ENCODE measurements at places on chromosomes 1 and 21. TPM values are rescaled to one million over a fixed set of nuclear protein-coding genes. Genes with fewer than 3 reads are reported as not detected.

DNA sequence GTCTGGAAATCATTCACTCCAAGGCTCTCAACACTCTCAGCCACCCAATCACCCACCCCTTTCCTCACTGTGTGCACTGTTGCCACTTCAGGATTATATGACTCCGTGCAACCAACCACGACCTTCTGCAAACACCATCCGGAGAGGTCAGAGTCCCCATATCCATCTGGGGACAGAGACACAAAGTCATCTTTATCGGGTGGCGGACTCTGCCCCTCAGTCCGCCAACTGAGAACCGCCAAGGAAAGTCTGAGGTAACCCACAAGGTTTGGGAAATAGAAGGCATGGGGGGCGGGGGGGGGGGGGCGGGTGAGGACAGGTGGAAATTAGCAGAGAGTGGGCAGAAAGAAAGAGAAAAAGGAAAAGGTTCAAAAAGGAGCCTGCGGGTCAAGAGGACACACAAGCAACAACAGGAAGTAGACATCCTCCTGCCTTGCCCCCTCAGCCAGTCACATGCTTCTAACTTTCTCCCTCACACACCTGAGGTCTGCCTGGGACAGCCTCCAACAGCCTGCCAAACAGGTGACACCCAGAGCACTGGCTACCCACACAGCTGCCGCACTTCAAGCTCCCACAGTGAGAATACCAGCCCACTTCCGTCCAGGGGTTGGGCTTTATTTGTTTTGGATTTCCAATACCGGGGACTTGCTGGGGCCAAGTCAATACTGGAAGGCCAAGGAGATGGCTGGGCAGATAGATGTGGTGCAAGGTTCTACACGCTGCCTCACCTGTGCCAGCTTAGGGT is 58.1 kb downstream of the SSBP3 start:
- H3K27ac ChIP-seq: peak overlapping the region; percentile 82
- no peaks in the 10 kb centered on the region for H3K36me3 ChIP-seq
- no peak overlapping the region for H3K4me3 ChIP-seq
- H3K4me1 ChIP-seq: peaks cover 87% of the 10 kb centered on the region

GRCh38 chr1:3494321-3495308 is 40.1 kb downstream of the ARHGEF16 start:
- H3K27ac ChIP-seq: no peak overlapping the region
- peaks cover 14% of the 10 kb centered on the region for H3K4me1 ChIP-seq
- no peak overlapping the region for H3K4me3 ChIP-seq
- no peaks in the 10 kb centered on the region for H3K27me3 ChIP-seq
- no peak for DNase-seq

DNA sequence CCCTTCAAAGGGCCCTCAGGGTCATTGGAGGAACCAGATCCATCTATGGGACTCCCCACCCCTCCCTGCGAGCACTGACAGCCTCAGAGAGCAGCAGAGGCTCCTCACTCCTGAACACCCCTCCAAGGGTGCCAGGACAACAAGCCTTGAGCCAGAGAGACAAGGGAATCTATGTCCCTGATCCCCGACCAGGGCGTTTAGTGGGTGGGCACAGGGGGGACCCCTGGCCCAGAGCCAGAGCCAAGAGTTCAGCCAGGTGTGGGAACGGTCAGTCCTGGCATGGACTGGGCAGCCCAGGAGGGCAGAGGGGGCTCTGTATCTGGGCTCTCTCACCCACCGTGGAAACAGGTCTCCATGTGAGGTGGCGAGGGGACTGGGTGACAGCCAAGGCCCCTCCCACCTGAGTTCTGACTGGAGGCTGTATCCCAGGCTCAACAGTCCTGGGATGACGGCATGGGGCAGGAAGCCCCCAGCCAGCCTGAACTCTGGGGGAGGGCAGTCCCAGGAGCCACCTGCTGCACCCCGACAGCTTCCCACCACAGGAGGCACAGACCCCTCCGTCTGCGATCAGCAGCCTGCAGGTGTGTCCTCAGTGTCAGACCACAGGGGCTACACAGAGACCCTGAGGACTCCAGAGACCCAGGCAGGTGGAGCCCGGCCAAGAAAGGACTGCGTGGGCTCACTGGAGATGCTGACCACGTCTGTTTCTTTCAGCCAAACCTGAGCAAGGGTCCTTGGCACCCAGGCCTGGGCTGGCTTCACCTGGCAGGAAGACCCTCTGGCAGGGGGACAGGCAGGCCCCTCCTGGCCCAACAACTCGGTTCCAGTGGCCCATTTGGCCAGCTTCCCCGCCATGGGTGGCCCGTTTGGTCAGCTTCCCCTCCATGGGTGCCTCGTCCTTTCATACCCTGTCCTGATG is 11.2 kb upstream of the SRARP start:
- no peaks in the 10 kb centered on the region for H3K36me3 ChIP-seq
- no peak overlapping the region for H3K4me3 ChIP-seq
- no peaks in the 10 kb centered on the region for H3K27me3 ChIP-seq
- no peaks in the 10 kb centered on the region for H3K4me1 ChIP-seq
- H3K27ac ChIP-seq: no peak overlapping the region
- DNase-seq: no peak

DNA sequence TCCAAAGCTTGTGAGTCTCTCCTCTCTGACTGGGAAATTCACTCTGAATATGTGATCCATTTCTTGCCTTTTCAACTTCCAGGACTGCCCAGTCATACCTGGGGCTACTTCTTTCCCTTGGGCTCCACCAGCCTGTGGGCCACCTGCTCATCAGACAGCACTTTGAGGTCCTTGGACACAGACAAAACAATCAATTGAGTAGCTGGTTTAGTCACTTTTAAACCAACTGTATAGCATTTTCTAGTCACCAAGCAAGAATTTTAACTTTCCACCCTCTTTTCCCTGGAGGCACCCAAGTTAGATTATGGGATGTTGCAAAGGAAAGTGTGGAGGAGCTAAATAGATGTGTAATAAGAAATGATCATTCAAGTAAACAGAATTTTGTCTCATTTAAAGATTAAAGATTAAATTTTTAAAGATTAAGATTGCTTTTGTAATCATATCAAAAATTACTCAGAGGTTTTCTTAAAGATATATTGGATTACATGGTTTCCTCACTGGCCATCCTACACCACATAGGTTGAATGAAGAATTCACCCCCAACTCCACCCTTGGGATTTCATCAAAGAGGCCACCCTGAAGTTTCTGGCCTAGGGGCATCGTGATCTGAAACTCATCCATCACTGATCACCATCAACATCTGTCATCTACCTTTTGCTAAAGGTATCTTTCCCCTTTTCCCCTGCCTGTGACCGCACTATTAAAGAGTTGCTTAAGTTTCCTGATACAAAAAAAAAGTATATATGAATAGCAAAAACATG is 219.2 kb upstream of the NR5A2 start:
- H3K36me3 ChIP-seq: no peaks in the 10 kb centered on the region
- H3K4me1 ChIP-seq: no peaks in the 10 kb centered on the region
- H3K27me3 ChIP-seq: no peaks in the 10 kb centered on the region
- DNase-seq: no peak
- H3K27ac ChIP-seq: no peak overlapping the region
- no peak overlapping the region for H3K4me3 ChIP-seq

DNA sequence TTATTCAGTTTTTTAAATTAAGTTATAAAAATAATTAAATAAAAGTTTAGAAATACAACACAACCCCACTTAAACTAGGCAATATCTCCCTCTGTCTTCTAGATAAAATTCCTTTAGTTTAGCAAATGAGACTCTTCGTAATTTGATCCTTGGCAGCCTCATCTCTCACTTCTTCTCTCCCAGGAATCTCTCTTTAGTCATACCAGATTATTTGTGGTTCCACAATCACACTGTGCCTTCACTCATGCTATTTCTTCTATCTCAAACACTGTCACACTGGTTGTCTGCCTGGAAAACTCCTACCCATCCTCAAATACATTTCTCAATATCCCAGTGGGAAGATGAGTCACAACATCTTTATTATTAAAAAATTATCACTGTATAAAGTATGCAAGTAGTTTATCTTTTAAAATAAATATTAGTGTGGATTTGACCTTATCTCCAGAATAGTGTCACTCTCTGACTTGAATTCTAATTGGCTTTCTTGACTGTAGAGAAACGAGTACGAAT is 195.5 kb downstream of the KCNH1 start:
- no peaks in the 10 kb centered on the region for H3K36me3 ChIP-seq
- H3K27ac ChIP-seq: no peak overlapping the region
- H3K4me3 ChIP-seq: no peak overlapping the region
- no peak for DNase-seq

DNA sequence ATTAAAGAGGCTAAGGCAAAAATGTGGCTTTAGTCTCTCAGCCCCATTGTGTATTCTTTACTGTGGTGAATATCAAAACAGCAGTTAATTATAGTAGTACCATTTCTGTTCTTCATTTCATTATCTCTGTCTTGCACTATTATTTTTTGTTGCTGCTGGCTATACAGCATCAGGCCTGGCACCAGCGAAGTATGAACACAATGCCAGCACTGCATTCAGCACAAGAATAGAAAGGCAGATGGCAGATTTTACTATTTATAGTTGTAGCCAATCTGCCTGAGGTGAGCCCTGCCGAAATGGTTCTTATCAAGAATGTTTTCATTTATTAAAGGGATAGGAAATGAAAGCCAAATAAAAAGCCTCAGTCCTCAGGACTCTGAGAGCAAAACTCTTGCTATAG is 72.1 kb downstream of the GPR52 start:
- H3K27ac ChIP-seq: no peak overlapping the region
- no peak overlapping the region for H3K4me3 ChIP-seq
- no peaks in the 10 kb centered on the region for H3K4me1 ChIP-seq
- no peaks in the 10 kb centered on the region for H3K36me3 ChIP-seq

- DNase-seq: no peak
- no peaks in the 10 kb centered on the region for H3K4me1 ChIP-seq
- no peaks in the 10 kb centered on the region for H3K36me3 ChIP-seq
- H3K4me3 ChIP-seq: no peak overlapping the region
- H3K27ac ChIP-seq: no peak overlapping the region
These were observed 9.3 kb upstream of the ANGPTL3 start for GRCh38 chr1:62588000-62588399.

DNA sequence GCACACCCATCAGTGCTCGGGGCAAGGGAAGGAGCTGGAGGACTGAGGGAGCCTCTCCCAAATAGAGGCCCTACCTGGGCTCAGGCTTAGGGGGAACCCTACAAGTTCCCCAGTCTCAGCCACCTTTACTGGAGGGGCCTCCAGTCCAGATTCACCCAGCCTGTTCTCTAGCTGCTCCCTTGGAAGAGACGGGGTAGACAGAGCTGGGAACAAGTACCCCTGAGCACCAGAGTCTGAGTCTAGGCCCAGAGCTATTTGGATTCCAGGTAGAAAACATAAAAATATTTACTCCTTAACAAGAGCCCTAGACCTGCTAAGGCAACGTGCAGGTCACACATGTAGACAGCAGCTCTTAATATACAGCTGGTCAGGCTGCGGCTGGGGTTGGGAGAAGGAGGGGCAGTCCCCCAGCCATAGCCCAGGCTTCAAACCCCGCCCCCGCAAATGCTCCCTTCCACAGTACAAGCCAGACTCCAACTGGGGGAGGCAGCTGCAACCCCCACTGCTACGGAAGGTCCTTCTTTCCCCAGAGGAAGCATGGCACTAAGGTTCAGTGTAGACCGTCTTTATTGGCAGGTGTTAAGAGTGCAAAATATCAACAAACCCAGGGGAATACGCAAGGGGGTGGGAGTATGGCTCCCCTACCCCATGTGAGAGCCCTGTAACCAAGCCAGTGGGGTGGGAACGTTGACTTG is 8.0 kb downstream of the TENT5B start:
- H3K27me3 ChIP-seq: no peaks in the 10 kb centered on the region
- H3K27ac ChIP-seq: peak overlapping the region; percentile 48
- no peak overlapping the region for H3K4me3 ChIP-seq
- peaks cover 78% of the 10 kb centered on the region for H3K4me1 ChIP-seq

DNA sequence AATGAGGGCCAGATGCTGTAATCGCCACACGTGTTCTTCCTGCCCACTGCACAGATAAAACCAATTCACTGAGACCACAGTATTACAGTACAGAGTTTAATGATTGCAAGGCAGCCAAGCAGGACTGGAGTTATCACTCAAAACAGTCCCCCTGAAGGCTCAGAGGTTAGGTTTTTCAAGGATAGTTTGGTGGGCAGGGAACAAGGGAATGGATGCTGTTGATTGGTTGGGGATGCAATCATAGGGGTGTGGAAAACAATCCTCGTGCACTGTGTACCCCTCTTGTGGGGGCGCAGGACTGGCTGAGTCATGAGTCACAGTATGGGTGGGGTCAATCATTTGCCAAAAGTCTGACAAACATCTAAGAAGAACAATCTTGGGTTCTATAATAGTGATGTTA is 12.4 kb upstream of the USP1 start:
- H3K4me3 ChIP-seq: no peak overlapping the region
- H3K27ac ChIP-seq: no peak overlapping the region

PGLYRP3 gene
- total RNA-seq: not detected

SGIP1 gene
- 27.5 TPM for total RNA-seq
